ENCODE measurements at places on chromosomes 5 and 9.

DNA sequence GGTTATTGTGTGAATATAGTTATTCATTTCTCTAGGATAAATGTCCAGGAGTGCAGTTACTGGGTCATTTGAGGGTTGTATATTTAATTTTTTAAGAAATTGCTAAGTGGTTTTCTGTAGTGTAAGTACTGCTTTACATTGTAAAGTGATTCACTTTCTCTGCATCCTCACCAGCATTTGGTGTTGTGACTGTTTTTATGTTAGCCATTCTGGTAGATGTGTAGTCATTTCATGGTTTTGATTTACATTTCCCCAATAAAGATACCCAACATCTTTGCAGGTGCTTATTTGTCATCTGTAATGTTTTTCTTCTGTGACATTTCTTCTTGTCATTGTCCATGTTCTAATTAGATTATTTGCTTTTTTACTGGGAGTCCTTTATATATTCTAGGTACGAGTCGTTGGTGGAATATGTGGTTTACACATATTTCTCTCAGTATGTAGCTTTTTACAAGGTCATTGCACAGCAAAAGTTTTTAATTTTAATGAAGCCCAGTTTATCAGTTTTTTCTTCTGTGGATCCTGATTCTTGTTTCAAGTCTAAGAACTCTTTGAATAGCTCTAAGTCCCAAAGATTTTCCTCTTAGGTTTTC, 34.0 kb downstream of the SCGB3A1 start:
- DNase-seq = no peak

DNA sequence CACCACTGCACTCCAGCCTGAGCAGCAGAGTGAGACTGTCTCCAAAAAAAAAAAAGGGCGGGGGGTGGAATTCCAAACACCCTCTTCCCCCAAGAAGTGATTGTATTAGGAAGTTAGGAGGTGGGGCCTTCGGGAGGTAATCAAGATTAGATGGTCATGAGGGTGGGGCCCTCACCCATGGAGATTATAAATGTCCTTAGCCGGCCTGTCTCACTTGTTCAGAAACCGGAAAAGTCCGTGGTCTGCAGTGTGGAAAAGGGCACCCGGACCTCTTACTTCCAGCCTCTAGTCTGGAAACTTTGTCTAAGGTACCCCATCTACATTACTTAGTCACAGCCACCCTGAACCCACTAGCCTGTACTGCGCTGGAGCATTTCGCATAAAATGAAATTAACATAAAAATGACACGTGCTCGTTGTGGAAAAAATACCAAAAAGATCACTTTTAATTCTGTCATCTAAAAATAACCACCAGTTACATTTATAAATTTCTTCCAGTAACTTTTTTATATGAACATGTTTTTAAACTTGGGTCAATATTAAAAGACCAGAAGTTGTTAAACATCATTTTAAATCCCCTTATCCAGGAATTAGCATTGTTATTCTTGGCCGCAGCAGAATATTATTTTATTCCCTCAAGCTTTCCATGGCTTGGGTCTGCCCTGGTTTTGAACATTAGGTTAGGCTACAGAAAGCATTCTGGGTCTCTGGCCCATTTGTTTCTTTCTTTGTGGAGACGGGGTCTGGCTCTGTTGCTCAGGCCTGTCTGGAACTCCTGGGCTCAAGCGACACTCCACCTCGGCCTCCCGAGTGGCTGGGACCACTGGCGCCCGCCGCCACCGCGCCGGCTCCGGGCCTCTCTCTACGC, 1.2 kb upstream of the CKS2 start:
- no peak for DNase-seq

DNA sequence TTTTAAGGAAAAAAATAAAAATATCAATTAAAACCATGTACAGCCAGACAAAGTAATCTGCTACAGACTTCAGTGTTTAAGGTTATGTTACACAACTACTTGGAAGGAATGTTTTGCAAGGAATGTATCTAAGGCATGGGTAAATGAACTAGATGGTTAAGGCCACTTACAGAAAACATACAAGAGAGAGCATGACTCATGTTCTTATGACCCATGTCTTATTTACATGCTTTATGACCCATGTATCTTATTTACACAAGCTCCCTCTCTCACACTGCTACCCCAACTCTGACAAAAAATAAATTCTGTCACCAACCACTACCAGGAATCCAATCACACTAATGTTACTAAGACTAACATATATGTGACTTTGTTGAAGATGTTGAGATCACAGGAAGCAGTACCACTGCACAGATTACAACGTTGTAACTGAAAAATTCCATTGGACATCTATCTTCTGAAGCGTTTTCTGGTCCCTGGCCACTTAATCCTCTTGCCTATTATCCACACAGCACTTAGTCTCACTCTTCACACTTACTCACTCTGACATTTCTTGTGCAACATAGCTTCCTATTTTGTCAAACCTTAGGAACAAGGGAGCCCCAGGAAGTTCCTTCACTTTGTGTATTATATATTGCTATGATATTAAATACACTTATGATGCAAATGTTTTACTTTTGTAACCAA, 1630.1 kb upstream of the C9orf72 start:
- no peak for DNase-seq

GRCh38 chr5:157106630-157107461, 2.0 kb downstream of the HAVCR2 start:
- no peak for DNase-seq
